NCI-H1105 treated with DMSO at 0.1 percent for 48 hours (cell line): ENCODE measurements at places on chromosomes 5 and 9.

DNA sequence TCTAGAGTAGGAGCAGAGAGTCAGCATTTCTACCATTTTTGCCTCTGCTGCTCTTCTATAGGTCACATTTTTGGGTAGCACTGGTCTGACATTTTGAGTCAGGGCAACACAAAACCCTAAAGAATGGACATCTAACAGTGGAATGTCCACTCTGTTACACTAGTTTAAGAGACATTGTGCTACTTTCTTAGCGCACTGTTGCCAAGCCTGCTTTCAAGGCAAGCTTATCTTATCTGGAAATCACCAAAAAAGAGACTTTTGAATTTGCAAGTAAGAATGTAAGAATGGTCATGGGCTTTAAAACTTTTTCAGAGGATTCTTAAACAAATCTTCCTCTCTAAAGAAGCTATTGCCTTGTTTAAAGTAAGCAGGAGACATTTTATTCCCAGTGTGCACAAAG is 73.0 kb upstream of the STARD4 start:
- DNase-seq, result no peak

DNA sequence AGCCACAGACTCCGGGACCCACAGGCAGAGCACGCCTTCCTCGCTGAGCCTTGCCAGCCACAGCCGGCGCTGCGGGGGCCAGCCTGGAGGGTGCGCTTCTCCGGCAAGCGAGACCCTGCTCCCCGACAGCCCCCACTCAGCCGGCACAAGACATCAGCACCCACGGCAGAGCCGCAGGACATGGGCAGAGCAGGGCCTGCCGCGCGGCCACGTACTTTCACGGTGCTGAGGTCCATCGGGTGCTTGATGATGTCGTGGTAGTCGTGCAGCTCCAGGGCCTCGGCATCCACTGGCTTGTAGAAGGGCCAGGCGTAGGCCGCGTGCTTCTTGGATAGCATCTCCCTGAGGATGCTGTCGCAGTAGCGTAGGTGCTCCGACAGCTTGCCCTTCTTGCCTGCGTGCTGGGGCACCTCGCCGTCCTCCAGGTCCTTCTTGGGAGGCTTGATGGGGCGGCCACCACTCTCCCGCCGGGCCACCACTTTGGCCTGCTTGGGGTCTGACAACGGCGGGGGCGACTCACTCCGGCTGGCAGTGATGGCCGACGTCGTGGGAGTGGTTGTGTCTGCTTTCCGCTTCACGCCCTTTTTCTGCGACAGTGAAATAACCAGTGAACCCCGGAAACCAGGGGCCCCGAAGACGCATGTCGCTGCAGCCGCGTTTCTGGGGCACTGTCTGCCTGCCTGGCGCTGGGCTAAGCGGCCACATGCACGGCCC is 19.8 kb downstream of the BRD3 start:
- no peak for DNase-seq

DNA sequence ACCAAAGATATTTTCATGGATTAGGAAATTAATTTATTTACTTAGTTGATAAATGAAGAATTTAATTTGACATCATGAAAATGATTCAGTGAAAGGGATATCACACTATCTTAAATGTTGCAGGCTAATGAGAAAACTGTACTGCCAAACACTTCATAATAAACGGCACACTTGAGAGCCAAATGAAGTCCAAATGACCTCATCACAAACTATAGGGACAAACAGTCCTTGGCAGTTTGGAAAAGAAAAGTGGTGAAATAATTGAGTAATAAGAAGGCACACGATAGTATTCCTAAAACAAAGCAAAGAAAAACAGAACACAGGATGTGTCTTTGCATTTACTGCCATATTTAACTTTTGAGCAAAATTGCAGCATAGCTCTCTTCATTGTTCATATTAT is 116.9 kb upstream of the TLR4 start:
- peak; percentile 21 for DNase-seq

DNA sequence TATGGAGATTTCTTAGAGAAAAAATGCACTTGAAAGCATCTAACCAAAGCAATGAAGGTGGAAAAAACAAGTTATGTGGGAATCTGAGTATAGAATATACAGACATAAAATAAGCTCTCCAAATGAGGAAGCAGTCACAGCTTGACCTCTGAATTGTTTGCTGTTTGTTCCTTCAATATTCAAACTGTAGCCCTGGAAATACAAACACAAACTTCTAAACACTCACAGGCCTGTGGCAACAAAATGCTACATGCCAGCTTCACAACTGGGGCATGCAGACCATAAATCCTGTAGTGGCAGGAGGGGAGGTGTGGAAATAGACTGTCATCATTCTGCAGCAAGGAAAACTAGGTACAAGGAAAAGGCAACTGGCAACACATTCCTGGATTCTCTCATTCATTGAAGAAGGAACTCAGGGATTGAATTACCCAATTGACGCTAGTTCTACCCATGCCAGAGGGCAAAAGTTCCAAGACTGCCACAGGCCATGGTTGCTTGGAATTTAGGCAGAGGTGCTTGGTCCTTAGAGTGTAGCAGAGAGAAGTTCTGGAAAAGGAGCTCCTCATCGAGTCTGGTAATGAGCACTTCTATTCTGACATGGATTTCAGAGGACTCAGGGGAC is 349.6 kb downstream of the PDE4D start:
- DNase-seq, result no peak

- no peak for DNase-seq
These were observed 170.4 kb downstream of the EFNA5 start for GRCh38 chr5:107500347-107500746.

DNA sequence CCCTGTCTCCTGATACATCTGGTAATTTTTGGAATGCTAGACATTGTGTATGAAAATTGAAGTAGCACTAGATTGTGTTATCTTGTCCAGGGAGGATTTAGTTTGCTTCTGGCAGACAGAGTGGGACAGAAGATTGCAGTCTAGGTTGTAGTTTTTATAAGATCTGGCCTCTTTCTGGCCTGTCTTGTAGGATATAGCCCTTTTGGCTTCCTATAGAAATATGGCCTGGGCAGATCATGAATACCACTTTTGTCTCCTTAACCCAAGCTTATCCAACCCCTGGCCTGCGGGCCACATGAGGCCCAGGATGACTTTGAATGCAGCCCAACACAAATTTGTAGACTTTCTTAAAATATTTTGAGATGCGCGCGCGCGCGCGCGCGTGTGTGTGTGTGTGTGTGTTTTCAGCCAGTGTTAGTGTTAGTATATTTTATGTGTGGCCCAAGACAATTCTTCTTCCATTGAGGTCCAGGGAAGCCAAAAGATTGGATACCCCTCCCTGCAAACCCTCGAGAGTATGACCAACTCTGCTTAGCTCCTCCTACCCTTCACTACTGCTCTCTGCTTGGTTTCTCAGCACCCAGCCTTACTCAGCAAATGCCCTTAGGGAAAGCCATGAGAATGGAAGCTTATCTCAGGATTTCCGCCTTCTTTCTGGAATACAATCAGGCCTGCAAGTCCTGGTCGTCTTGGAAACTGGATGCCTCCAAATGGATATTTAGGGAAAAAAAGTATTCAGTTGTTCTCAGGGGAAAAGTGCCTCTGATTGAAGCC is 26.5 kb downstream of the ANKRD33B start:
- no peak for DNase-seq

DNA sequence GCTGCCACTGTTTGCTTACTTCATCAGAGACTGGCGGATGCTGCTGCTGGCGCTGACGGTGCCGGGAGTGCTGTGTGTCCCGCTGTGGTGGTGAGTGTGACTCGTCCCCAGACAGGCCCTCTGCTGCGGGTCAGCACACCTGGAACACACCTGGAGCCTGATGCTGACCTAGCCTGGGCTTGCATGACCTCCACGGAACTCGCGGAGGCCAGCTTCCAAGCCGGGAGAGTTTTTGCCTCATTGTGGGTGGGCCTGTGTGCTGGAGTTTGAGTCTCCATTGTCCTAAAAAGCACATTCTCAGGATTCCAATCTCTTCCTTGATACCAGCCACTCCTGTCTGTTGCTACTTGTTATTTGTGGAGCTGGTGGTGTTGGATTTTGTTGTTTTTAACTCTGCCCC is 28.1 kb downstream of the SLC22A4 start:
- DNase-seq, result no peak

DNA sequence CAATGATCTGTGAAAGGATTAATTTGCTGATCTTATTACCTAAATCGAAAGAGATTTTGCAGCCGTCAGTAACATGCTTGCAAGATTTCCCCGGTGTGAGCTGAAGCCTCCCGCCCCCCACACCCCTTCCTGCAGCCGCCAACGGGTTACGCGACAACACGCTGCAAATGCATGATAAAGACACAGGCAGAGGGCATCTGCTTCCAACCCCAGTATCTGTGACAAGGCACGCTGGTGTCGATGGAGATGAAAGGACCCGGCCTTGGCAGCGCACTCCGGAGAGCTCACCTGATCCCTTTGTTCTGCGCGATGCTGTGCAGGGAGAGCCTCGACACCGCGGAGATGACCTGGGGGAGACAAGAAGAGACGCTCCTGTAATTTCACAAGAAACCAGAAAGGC is 122.9 kb upstream of the SARDH start:
- DNase-seq, result no peak

- peak; percentile 42 for DNase-seq
These were observed 149.8 kb downstream of the NR2F1-AS1 start for GRCh38 chr5:93431250-93431649.

DNA sequence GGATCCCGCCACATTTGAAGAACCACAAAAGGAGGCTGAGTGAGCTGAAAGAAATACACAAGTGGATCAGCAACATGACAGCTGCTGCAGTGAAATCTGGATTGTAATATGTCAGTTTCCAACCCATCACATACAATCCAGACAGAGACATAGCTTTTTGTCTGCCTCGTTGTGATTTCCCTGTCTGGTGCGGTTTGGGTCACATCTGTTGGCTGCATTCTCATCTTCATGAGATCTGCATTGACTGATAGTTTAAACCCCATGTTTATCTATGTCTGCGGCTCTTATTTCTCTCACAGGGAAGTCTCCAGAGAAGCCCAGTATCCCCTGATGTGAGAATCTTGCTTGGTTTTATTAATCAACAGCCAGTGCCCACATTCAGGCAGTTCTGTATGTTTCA is 403.1 kb upstream of the ZNF608 start:
- DNase-seq, result no peak

- DNase-seq, result no peak
These were observed 107.4 kb upstream of the SGCD start for GRCh38 chr5:156219483-156220005.
